ENCODE measurements at places on chromosomes 1 and 21. TPM values are rescaled to one million over a fixed set of nuclear protein-coding genes. Genes with fewer than 3 reads are reported as not detected.

TTC24 gene
- not detected for polyA plus RNA-seq

RGS16 gene
- 0.23 TPM for polyA plus RNA-seq

RAP1GAP gene
- 0.16 TPM for polyA plus RNA-seq

RHBG gene
- polyA plus RNA-seq, result not detected

SYCP1 gene
- not detected for polyA plus RNA-seq

Measured in BJ (cell line).